ENCODE measurements at places on chromosomes 12 and 14.

DNA sequence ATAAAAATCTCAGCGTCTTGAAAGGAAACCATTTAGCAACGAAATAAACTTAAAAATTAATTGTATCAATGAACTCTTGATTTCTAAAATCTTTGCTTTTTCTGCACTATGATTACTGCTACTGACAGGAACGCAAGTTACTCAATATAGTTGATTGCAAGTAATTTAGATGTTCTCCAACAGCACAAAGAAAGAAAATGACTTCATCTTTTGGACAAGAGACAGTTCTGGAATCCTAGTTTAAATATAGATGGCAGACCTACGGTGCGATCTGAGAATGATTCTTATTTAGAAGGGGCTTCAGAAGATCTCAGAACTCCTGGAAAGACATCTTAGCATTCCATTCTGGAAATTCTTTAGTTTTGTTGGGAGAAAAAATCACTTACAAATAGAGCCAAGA, 1.4 kb upstream of the SUDS3 start:
- no peak for DNase-seq

DNA sequence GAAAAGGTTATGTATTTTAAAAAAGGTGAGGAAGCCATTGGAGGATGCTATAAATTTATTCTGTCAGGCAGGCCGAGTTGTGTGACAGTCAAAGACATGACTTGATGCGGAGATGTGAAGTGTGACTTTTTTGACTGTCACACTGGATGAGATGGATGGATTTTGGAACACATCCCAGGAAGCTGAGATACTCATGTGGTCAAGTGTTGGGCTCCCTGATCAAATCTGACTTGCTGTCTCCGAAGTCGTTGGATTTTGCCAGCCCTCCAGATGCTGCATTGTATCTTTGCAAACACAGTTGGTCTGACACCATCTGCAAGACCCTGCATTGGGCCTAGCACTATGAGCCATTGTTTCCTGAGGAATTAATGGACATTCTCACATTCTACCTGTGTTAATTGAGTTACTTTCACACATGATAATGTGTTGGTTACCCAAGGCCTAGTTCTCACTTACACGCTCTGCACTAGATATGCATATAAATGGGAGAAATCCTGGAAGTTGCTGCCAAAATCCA, 204.0 kb upstream of the PRKD1 start:
- no peak for DNase-seq

- no peak for DNase-seq
These were observed 108.0 kb upstream of the ARHGAP5 start for GRCh38 chr14:31968956-31969698.

- DNase-seq: no peak
These were observed 7.5 kb upstream of the MANSC4 start for GRCh38 chr12:27787559-27787958.

DNA sequence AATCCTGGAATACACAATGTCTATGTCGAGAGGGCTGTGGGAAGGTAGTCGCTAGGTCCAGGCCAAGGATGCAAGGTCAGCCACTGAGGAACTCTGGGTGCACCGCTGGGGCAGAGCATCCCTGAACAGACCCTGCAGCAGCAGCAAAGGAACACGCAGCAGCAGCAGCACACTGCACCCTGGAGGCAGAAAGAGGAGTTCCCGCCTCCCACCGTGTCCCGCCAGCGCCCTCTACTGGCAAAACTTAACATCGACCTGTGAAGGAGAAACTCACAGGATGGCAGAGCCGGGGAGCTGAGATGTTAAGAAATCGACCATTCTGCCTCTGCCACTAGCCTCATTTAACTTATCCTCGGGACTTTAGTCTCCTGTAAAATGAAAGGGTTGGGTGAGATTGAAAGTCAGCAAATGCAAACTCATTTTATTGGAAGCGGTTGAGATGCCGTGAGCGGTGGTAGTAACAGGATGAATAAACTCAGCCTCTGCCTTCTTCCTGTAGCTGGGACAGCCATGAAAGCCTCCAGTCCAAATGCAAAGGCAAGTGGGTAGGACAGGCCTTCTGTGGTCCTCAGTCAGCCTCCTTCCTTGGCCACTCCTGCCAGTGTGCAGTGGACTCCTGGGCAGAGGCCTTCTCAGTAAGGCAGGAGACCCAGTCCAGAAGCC, 45.6 kb downstream of the STAB2 start:
- DNase-seq: no peak

DNA sequence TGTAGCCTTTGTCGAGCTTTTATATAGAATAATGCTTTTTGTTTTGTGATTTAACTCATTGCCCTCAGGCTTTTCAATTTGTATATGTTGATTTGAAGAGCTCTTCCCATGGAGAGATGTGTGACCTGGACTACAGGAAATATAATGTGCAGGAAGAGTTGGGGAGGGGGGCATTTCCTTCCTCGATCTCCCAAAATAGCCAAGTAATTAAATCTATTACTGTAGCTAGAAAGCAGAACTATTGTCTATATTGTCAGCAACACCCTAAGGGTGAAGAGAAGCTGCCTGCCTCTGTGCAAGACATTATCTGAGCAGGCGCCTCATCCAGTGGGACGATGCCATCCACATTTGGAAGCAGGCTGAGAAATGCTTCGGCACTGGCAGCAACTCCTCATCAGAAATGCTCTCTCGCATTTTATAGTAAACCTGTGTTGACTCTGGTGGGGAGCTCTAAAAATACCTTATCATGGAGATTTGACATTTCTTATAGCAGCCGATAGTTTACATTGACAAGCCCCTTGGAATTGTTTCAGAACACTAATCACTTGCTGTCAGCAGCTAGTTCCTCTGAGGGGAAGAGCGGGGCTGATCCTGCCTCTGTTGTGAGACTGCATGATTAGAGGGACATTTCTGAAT, 392.5 kb upstream of the RGS6 start:
- DNase-seq: no peak

DNA sequence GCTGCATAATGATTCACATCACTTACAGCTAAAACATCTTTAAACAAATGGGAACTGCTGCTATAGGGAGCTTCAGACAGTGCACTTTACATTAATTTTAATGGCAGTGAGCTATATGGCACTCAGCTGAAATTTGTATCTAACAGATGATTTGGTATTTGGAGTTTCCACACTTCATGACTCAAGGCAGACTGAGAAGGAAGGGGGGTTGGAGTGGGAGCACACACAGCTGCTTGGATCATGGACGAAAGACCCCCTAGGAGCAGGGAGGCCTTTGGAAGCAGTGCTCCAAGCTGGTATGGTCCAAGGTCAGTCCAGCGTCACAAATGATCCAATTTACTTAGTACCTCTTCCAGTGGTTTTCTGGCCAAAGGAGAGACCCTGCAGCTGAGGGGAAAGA, 389.7 kb downstream of the FUT8 start:
- DNase-seq: no peak

- DNase-seq: no peak
These were observed 28.6 kb downstream of the BRMS1L start for GRCh38 chr14:35854696-35855270.

DNA sequence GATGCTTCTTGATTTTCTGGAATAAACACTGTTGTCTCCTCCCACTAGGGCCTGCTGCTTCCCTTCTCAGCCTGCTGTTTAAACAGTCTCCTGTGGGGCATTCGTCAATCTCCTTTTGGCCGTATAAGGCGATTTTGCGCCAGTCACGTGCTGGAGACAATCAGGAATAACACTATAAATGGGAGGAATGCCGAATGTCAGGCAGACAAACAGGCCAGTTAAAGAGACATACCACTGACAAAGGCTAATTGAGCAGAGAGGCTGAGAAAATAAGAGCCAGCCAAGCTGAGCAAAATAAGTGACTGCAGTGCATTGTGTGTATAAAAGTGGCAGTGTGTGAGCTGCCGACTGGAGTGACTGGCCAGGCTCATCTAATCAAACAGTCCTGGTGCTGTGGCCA, 23.3 kb downstream of the DMAC2L start:
- no peak for DNase-seq

DNA sequence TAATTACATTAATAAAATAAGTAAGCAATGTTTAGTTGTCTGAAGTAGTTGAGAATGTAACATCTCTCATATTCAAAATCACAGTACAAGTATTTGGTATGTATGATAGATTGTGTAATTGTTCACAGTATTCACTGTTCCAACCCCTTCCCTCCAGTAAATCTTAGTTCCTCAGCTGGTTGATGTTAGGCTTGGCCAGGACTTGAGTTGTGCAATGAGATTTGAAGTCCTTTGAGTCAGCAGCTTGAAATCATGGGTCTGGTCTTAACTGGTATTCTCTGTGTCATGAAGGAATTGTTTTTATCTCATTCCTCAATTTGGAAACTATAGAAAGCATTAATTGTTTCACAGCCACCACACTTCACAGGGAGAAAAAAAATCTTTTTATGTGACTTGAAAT, 477.1 kb downstream of the FSCB start:
- DNase-seq: no peak

- peak; percentile 78 for DNase-seq
These were observed at the start of gene EIF2B2 for GRCh38 chr14:75002392-75003249. EIF2B2 (plus strand) TSS chr14:75002921; CDS start chr14:75002991, 70 bp downstream.

GRCh38 chr14:33602396-33602795, 348.5 kb downstream of the EGLN3 start:
- no peak for DNase-seq

GRCh38 chr14:47297374-47297773, 378.0 kb downstream of the MDGA2 start:
- DNase-seq: no peak

- DNase-seq: peak; percentile 50
These were observed 10.8 kb downstream of the GLRX5 start for GRCh38 chr14:95545515-95546168.

GRCh38 chr14:89767861-89768268, 186.7 kb downstream of the EFCAB11 start:
- DNase-seq: no peak

GRCh38 chr14:94903883-94904282, 134.0 kb upstream of the GSC start:
- DNase-seq: no peak

Data from GM04503 (cell line).